NCI-H524 treated with DMSO at 0.1 percent for 48 hours (cell line): ENCODE measurements at places on chromosomes 13 and 19.
A peak's percentile ranks its signal among the peaks of the same experiment; 100 is the strongest.

- peak; percentile 88 for DNase-seq
These were observed 41.8 kb downstream of the BICRA start for GRCh38 chr19:47650700-47651099.

GRCh38 chr13:98447881-98448641, 128.8 kb downstream of the STK24 start:
- DNase-seq: no peak

GRCh38 chr13:59414006-59414405, 749.7 kb downstream of the DIAPH3 start:
- no peak for DNase-seq

GRCh38 chr13:53848366-53848961, 819.9 kb downstream of the OLFM4 start:
- DNase-seq: peak; percentile 24

DNA sequence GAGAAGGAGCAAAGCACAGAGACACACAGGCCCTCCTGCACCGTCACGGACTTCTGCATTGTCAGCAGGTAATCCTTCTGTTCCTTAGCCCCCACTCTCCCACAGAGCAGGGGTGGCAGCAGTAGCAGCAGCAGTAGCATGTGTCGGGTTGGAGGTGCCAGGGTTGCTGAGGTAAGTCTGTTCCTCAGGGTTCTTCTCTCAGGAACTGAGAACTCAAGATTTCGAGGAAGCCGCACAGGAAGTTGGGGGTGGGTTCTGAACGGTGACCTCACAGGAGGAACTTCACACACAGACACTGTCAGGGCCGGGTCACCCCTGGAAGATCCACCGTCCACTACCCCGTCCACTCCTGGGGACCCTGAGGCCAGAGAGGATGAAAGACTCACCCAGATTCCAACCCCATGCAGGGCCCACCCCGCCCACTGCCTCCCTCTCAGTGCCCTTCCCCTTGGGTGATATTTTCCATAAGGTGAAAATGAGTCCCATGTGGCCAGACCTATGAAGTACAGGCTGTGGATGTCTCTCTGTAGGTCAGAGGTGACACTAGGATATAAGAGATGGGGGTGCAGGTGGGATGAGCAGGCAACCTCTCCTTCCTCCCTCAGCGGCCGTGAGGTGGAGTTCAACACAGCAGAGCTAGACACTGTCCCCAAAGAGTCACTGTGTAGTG, at the start of gene SIGLEC12:
Gene SIGLEC12, minus strand, starts transcription at position 207 of the 670 bp plus-strand sequence. Its CDS starts 67 bp downstream, at position 140.
- no peak for DNase-seq

DNA sequence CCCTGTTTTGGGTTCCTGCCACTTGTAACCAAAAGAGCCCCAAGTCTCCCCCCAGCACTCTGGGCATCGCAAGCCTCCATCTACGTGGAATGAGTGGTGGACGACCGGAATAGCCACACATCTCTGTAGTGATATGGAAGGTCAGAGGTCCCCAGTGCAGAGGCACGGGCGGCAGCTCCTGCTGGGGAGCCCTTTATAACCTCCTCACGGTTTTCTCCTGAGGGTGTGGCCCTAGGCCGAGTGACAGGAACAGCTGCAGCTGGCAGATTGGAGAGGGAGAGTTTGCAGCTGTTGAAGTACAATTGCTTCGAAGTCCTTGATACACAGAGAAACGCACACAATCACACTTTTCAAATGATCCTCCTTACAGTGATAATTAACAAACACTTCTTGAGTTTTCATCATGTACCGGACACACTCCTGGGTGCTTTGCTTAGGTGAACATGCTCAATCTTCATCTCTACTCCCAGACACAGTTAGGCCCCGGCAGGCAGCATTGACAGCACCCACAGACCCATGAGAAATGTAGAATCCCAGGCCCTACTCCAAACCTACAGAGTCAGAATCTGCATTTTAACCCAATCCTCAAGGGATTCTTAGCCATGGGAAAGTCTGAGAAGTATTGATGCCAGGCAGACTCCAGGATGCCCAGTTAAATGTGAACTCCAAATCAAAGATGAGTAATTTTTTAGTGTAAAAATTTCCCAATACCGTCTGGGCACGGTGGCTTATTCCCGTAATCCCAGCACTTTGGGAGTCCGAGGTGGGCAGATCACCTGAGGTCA, 4.9 kb upstream of the ZNF787 start:
- peak; percentile 45 for DNase-seq

DNA sequence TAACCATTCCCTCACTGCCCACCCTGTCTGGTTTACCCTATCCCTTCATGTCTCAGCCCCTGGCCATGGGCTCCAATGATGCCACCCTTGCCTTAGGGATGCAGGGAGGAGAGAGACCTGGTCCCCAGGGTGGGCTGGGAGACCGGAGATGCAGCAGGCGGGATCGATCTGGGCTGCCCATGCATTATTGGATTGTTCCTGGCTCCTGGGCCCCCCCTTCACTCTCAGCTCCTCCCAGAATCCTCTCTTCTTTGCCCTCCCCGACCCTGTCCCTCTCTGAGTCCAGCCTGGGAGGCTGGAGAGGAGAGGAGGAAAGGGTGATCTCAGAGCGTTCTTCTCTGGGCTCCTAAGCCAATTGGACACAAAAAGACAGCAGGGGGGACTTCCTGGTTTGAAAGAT, 5.8 kb downstream of the KASH5 start:
- DNase-seq: no peak

GRCh38 chr13:27925220-27925991, 5.6 kb downstream of the PDX1 start:
- DNase-seq: no peak

DNA sequence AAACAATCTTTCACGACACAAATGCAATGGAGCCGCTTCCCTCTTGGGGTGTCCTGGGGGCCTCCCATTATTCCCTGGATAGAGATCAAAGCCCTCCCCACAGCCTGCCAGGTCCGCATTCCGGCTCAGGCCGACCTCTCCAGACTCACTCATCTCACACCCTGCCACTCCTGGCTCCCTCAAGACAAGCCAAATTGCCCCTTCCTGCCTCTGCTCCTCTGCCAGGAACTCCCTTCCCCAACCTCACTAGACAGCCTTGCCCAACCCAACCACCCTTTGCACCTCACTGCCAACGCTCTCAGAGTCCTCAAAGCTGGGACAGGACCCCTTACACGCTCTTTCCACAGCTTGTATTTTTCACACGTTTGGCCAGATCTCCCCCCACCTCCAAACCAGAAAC, 1.5 kb downstream of the ABHD17A start:
- no peak for DNase-seq

DNA sequence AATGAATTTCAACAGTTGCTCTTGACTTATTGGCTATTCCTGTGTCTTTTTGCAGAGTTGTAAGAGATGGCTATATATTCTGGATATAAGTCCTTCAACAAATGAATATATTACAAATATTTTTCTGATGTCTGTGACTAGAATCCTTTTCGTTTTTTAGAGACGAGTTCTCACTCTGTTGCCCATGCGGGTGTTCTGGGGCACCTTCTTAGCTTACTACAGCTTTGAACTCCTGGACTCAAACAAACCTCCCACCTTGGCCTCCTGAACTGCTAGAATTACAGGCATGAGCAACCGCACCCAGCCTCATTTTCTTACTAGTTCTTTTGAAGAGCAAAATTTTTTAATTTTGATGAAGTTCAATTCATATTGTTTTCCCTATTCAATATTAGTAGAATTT, 287.8 kb downstream of the LIG4 start:
- no peak for DNase-seq

DNA sequence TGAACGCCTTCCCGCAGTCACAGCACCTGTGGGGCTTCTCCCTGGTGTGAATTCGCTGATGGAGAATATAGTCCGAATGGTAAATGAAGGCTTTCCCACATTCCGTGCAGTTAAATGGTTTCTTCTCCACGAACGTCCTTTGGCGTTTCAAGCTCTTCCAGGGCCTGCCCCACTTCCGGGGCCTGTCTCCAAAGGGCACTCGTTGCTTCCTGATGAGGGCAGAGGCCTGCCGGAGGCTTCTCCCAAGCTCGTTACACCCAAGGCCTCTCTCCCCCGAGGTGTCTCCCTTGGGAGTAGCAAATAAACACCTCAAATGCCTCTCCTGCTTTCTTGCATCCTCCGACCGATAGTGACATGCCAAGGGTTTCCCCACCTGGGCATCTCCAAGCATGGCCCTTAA, 34.3 kb downstream of the ZNF473 start:
- no peak for DNase-seq

DNA sequence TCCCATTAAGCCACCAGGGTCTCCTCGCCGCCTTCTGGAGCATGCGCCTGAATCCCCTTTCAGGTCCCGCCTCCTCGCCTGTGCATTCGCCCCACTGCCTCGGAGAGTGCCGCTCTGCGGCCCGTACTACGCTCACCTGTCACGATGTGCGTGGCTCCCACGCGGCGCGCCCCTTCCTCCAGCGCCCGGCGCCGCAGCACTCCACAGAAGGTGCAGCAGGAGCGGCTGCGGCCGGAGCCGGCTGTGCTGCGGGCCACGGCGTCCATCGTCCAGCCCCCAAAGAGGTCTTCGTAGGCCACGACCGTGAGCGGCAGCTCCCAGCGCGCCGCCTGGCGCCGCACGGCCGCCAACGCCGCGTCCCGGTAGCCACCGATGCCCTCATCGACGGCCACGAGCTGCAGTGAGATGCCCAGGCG, 4.3 kb downstream of the CTU1 start:
- no peak for DNase-seq

DNA sequence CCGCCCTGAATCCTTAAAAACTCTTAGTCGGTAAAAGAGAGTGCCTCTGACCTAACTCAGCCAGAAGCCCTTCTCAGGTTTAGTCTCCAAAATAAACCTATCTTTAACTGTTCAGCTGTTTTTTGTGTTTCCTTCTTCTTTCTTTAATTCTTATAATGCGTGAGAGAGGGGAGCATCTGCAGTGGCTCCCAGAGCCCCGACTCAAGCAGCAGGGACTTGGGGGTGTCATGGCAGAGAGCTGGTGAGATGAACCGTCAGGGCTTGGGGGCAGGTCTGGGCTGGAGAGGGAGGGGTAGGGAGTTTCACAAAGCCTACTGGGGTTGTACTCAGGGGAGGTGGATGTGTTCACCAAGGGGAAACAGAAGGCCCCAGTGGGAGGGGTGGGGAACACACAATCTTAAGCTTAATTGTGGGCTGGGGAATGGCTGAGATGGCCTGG, 16.8 kb upstream of the SIGLEC6 start:
- DNase-seq: no peak

DNA sequence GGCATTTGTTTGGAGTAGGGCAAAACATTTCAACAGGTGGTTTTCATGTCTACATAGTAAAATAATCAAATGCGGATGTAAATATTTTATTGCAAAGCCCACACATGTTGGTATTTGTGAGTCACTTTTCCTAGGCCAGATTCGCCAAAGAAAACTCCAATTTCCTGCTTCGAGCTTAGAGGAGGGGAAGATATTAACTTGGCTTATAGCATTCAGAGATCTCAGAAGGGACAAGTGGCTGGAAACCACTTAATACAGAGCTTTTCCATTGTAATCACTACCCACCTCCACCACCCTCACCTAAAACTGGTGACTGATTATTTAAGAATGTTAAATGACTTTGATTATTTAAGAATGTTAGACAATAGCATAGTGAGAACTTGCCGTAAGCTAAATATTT, 530.6 kb upstream of the SPRY2 start:
- no peak for DNase-seq

- no peak for DNase-seq
These were observed 482.0 kb downstream of the ZNF536 start for GRCh38 chr19:30854207-30854606.

- peak; percentile 50 for DNase-seq
These were observed 7.2 kb upstream of the RASL11A start for GRCh38 chr13:27263438-27263837.

DNA sequence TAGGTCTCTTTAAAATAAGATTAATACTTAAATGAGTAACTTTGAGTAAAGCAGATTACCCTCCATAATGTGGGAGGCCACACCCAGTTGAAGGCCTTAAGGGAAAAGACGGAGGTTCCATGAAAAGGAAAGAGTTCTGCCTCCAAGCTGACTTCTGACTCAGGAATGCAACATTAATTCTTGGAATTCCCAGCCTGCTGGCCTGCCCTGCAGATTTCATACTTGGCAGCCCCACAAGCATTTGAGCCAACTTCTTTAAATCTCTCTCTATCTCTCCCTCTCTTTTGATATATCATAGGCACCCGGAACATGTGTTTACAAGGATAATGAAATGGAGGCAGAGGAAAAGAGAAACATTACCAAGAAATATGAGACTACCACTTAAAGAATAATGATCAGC, 902.3 kb upstream of the MIR17HG start:
- DNase-seq: no peak

DNA sequence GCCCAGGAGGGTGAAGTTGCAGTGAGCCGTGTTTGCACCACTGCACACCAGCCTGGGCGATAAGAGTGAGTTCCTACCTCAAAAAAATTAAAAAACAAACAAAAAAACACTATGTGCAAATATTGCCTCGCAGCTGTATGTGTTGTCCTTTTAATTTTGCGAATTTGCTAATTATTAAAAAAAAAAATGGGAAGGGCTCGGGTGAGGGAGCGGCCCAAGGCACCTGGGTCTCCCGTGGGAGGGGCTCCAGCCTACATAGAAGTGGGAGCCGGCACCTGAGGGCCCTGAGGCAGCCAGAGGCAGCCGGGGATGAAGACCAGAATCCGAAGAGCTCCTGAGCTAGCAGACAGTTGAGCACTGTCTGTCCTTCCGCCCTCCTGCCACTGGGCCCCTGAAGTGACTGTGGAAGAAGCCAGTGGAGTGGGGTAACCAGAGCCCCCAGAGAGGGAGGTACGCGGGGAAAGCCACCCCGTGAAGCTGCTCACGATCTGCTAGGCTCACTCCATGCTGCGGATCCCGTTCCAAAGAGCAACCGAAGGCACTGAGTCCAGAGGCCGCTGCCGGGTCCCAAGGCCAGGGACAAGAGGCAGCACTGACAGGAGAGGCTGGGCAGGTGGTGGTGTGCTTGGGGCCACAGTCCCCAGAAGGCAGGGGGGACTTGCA, 6.5 kb downstream of the IZUMO4 start:
- DNase-seq: no peak

DNA sequence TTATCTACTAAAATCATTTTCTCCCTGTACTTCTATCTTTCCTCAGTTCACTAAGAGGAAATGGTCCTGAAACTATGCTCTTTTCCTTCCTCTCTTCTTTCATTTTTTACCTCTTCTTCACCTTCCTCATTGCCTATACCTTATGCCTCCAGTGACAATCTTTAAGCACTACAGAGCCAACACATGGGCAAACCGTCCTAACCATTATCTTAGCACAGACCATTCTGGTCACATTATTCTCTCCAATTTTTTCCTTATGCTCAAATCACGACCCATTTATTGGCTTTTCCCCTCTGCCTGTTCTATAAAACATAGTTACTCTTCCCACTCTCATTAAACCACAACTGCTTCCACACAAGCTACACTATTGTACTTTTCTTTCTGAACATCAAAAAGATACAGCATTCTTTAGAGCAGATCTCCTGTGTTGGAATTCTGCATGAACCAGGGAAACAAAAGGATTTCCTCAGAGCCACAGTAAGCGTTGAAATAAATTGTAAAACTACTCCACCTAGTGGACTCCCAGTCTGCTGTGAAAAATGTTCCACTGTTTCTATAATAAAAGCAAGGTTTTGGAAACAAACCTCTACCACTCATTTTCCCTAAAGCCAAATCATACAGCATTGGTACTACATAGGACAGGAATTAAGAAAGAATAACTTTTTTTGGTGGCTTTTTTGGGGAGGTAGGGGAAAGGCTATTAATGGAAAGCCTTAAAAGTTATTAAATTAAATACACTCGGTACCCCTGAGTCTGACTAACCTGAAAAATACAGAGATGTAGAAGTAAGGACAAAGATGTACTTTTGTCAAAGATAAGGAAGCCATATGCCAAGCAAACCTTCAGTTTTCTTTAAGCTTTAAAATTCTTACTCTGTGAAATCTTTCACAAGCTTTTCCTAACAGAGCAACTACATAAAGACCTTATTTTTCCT, 19.5 kb downstream of the NUFIP1 start:
- no peak for DNase-seq
